Psoas muscle (tissue), 8 donors: ENCODE measurements at places on chromosomes 1 and 21. TPM values are rescaled to one million over a fixed set of nuclear protein-coding genes. Genes with fewer than 3 reads are reported as not detected.

The LCE1F gene
- total RNA-seq: not detected

DNA sequence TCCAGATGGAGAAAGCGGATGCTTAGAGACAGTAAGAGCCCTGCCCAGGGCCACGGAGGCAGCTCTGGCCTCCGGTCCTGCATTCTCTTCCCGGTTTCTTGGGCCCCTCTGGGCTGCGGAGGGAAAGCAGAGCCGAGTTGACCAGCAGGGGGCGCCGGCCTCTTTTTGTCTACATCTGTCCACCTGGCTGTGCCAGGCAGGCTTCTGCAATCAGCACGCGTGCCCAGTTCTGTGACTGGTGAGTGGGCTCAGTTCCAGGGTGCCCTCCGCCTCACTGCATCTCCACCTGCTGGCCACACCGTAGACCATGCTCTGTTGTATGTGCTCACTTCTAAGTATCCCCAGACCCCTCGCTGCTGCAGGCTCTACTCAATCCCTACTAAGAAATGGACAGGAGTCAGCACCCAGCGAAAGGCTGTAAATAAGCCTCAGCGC lies 6.7 kb upstream of the HUNK start:
- no peaks in the 10 kb centered on the region for H3K36me3 ChIP-seq
- peaks cover 22% of the 10 kb centered on the region for H3K27me3 ChIP-seq
- peak; percentile 91 for DNase-seq
- no peak overlapping the region for H3K27ac ChIP-seq
- H3K4me3 ChIP-seq: no peak overlapping the region

DNA sequence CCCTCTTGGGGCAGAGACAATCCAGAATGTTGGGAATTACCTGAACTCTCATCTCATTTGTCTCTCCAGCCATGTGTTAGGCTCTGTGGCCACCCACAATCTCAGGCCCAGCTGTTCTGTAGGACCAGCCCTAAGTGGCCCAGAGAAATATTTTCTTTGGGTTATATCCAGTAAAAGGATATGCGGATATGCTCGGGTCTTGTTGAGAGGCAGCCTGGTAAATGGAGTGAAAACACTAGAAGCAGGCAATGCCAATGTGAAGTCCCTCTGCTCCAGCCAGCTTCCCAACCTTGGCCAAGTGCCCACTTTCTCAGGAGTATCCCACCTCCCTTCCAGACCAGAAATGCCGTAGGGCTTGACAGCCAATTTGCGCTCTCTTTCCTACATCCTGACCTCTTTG lies 192.2 kb downstream of the ST6GALNAC3 start:
- no peak overlapping the region for H3K4me3 ChIP-seq
- no peak overlapping the region for H3K27ac ChIP-seq
- H3K4me1 ChIP-seq: no peaks in the 10 kb centered on the region
- no peak for DNase-seq
- no peaks in the 10 kb centered on the region for H3K27me3 ChIP-seq
- no peaks in the 10 kb centered on the region for H3K36me3 ChIP-seq

GRCh38 chr1:27935721-27936120 lies 921 bp downstream of the SMPDL3B start:
- H3K27me3 ChIP-seq: no peaks in the 10 kb centered on the region
- no peaks in the 10 kb centered on the region for H3K4me1 ChIP-seq
- no peak overlapping the region for H3K4me3 ChIP-seq
- DNase-seq: no peak
- H3K36me3 ChIP-seq: no peaks in the 10 kb centered on the region

- H3K27me3 ChIP-seq: no peaks in the 10 kb centered on the region
- peaks cover 14% of the 10 kb centered on the region for H3K4me1 ChIP-seq
- no peak for DNase-seq
- peak overlapping the region; percentile 13 for H3K27ac ChIP-seq
- H3K4me3 ChIP-seq: no peak overlapping the region
- H3K36me3 ChIP-seq: no peaks in the 10 kb centered on the region
Observed at GRCh38 chr21:27818847-27819246, 852.0 kb upstream of the ADAMTS5 start.

The LAMTOR2 gene
- total RNA-seq: 46.1 TPM

DNA sequence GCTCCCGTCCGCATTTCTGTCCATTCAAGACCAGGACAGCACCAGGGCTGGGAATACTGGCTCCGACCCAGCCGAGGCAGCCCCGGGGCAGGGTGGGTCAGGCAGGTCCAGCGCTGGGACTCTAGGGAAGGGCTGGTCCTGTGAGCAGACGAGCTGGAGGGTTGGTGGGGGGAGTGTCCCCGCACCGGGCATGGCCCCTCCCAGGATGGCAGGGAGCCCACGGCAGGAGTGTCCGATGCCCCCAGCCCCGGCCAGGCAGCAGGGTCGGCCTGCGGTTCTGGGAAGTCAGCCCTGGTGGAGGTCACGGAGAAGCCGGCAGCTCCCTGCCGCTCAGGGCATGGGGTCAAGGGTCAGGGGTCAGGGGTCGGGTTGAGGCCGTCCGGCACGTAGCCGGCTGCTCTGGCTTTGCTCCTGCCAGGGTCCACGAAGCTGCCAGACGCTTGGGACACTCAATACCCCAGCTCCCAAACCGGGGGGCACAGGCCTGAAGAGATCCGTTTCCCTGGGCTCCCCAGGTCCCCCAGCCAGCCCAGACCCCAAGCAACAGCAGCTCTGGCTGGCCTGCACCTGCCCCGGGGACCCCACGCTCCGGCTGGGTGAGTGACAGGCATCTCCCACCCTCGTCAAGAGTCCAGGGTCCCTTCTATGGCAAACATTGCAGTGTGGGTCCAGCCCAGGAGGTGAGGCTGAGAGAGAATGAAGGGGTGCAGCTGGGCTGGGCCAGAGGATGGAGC lies 6.7 kb downstream of the C1QTNF12 start:
- H3K4me1 ChIP-seq: no peaks in the 10 kb centered on the region
- H3K27me3 ChIP-seq: peaks cover 16% of the 10 kb centered on the region
- H3K36me3 ChIP-seq: no peaks in the 10 kb centered on the region
- DNase-seq: no peak
- no peak overlapping the region for H3K27ac ChIP-seq
- no peak overlapping the region for H3K4me3 ChIP-seq
